PC-9 (cell line): ENCODE measurements at places on chromosomes 5 and 9. TPM values are rescaled to one million over a fixed set of nuclear protein-coding genes. Genes with fewer than 3 reads are reported as not detected.

GRCh38 chr9:116152941-116153764 is 438 bp upstream of the PAPPA start:
- peaks cover 38% of the 10 kb centered on the region for H3K4me1 ChIP-seq
- H3K4me3 ChIP-seq: peak overlapping the region; percentile 80; the same call in 1 of the 2 replicates
- no peaks in the 10 kb centered on the region for H3K36me3 ChIP-seq
- peak; percentile 30 for DNase-seq
- H3K27me3 ChIP-seq: no peaks in the 10 kb centered on the region
- peak overlapping the region; percentile 55 for H3K27ac ChIP-seq

GRCh38 chr9:70260007-70260443 is 1.2 kb downstream of the SMC5 start:
- peaks cover 59% of the 10 kb centered on the region for H3K4me1 ChIP-seq
- H3K27ac ChIP-seq: peak overlapping the region; percentile 89
- no peaks in the 10 kb centered on the region for H3K27me3 ChIP-seq
- DNase-seq: peak; percentile 17
- peaks cover 19% of the 10 kb centered on the region for H3K36me3 ChIP-seq
- peak overlapping the region; percentile 75 for H3K4me3 ChIP-seq

SLIT3 gene
- not detected in 2 replicates for total RNA-seq

KIF4B gene
- 0.13 TPM in 1 of 2 replicates, not detected in the other for total RNA-seq

DNA sequence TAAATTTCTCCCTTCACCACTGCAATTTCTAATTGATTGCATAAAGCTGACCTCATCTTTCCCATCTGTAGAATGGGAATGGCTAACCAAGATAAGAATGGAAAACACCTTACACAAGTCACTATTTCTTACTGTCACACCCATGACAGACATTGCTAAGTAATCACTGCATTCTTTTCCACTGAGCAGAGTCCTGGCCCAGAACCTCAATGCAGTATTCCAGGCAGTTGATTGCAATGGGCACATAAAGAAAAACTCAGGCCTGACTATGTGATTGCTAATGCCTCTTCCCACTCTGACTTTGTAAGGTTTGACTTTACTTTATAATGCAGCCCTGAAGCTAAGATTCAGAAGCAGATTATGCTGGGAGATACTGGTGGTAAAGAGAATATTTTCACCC is 29.3 kb downstream of the TRIM32 start:
- no peak overlapping the region for H3K27ac ChIP-seq
- no peaks in the 10 kb centered on the region for H3K27me3 ChIP-seq
- no peak overlapping the region for H3K4me3 ChIP-seq
- no peaks in the 10 kb centered on the region for H3K4me1 ChIP-seq

SMIM33 gene
- not detected in 2 replicates for total RNA-seq

GRCh38 chr9:131423171-131423581 is 29.3 kb downstream of the PRRC2B start:
- H3K27ac ChIP-seq: 0 out of 2 replicates have a peak overlapping the region, but pooled peaks have one; percentile 47
- no peak overlapping the region for H3K4me3 ChIP-seq
- H3K27me3 ChIP-seq: no peaks in the 10 kb centered on the region
- H3K36me3 ChIP-seq: peaks cover 11% of the 10 kb centered on the region; the same call in 1 of the 2 replicates
- H3K4me1 ChIP-seq: peaks cover 38% of the 10 kb centered on the region

DNA sequence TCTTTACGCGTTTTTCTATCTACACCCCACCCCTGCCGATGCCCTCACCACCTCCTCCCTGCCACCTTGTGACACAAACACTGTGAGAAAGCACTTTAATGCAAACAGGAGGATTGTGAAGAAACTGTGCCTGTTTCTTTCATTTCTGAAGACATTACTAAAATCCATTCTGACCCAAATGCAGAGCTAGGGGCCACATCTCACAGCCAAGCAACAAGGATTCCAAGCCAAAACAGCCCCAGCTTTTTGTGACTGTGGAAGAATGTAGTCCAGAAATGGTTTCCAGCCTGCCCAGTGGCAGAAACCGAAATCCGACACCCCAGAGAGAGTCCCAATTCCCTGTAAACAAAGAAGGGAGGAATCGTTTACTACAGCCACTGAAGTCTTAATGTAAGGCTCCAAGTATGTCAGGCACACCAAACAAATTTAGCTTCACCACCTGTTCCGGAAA is 190.9 kb downstream of the TTC39B start:
- H3K36me3 ChIP-seq: no peaks in the 10 kb centered on the region
- no peak for DNase-seq
- no peaks in the 10 kb centered on the region for H3K27me3 ChIP-seq

TAF11L5 gene
- not detected in 2 replicates for total RNA-seq

DNA sequence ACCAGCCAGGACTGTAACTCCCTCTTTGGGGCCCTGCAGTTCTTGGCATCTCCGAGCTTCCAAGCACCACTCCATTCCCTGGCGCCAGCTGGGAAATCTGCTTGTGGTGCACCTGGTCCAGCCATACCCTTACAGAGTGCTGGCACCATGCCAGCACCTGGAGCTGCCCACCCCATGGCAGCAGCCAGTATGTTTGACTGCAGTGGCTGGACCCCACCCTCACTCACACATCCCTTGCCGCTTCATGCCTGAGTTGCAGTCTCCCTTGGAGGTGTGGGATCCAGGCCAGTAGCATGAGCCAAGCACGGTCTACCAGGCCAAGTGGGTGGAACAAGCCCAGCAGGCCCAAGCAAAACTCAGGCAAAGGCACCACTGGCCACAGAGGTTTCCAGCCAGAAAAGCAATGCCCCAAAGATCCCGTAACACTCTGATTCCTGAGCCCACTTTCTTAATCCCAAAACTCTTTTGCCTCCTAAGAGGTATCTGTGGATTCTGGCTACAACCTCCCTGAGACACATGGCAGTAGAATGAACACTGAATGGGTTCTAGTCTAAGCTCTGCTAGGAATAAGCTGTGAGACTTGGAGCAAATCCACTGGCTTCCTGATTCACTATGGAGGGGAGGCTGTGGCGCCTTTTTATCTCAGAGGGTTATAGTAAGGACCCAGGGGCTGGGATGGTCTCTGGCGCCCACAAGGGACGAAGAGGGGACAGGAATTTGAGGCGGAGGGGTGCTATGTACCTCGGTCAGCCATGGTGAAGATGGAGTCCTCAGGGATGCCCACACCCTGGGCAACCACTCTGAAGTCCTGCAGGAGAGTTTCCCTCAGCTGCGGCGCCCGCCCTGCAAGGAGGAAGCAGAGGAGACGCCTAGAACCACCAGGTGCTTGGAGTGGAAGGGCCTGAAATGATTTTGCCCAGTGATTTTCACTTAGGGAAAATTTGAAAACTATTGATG is 5.6 kb downstream of the AMBP start:
- H3K36me3 ChIP-seq: no peaks in the 10 kb centered on the region
- H3K4me3 ChIP-seq: no peak overlapping the region
- H3K27me3 ChIP-seq: peaks cover 32% of the 10 kb centered on the region
